Epithelial cell of alveolus of lung (primary cell): ENCODE measurements at places on chromosomes 5 and 9. TPM values are rescaled to one million over a fixed set of nuclear protein-coding genes. Genes with fewer than 3 reads are reported as not detected.

EXOSC2 gene
- 22.6 and 34.2 TPM in 2 replicates for total RNA-seq

SRD5A1 gene
- 5.2 and 35.5 TPM in 2 replicates for total RNA-seq

OLFML2A gene
- 15.8 and 89.3 TPM in 2 replicates for total RNA-seq

SHOC1 gene
- total RNA-seq: not detected in 2 replicates

LRRC19 gene
- not detected in 2 replicates for total RNA-seq

ZFP37 gene
- 1.3 and 4.6 TPM in 2 replicates for total RNA-seq

CYLC2 gene
- total RNA-seq: not detected in 2 replicates

ZFP2 gene
- 0.39 and 2.2 TPM in 2 replicates for total RNA-seq

ACOT12 gene
- total RNA-seq: not detected in 2 replicates

NR2F1 gene
- total RNA-seq: 85.3 and 452 TPM in 2 replicates

NPR2 gene
- total RNA-seq: 19.0 and 27.6 TPM in 2 replicates

PHF24 gene
- 0.40 TPM in 1 of 2 replicates, not detected in the other for total RNA-seq

C1QTNF3 gene
- total RNA-seq: 0.13 and 0.64 TPM in 2 replicates

ZFR gene
- 62.6 and 77.4 TPM in 2 replicates for total RNA-seq

PAX5 gene
- not detected in 2 replicates for total RNA-seq

DRD1 gene
- not detected in 2 replicates for total RNA-seq

IRX2 gene
- total RNA-seq: 0.64 and 1.9 TPM in 2 replicates

FAM153A gene
- not detected in 2 replicates for total RNA-seq

CCDC171 gene
- total RNA-seq: 1.0 and 1.9 TPM in 2 replicates

CATSPER3 gene
- total RNA-seq: not detected in 2 replicates

F2RL2 gene
- 0.56 and 4.5 TPM in 2 replicates for total RNA-seq

SLC34A1 gene
- not detected in 2 replicates for total RNA-seq

S100Z gene
- not detected in 2 replicates for total RNA-seq
